ENCODE measurements at places on chromosomes 5 and 9.
A peak's percentile ranks its signal among the peaks of the same experiment; 100 is the strongest.

GRCh38 chr5:180067986-180068385 is 3.6 kb downstream of the RNF130 start:
- no peak for DNase-seq

GRCh38 chr9:104682642-104683041 is 11.7 kb upstream of the OR13D1 start:
- DNase-seq: no peak

DNA sequence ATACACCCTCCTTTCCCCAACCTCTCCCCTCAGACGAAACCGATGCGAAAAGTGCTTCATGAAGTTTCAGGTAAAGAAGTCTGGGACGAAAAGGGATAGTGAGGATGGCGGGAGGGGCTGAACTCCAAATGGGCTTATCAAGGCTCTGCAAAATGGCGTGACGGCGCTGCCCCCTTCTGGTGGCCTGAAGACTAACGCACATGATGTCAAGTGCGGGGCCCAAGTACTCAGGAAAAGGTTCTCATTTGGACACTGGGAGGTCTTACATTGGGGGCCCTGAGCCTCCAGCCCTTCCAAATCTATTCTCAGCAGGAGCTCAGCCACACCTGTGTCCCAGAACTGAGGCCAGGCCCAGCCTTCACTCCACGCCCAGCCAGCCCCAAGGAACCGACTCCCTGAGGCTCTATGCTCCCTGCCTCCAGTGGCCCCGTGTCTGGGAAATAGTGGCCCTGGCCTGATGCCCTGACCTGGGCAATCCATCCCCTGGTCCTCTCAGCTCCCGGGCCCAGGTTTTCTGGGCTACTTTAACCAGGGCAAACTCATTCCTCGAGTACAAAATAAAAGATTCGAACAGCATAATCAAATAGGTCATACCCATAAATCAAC is 119.9 kb downstream of the KCNIP1 start:
- DNase-seq: no peak

DNA sequence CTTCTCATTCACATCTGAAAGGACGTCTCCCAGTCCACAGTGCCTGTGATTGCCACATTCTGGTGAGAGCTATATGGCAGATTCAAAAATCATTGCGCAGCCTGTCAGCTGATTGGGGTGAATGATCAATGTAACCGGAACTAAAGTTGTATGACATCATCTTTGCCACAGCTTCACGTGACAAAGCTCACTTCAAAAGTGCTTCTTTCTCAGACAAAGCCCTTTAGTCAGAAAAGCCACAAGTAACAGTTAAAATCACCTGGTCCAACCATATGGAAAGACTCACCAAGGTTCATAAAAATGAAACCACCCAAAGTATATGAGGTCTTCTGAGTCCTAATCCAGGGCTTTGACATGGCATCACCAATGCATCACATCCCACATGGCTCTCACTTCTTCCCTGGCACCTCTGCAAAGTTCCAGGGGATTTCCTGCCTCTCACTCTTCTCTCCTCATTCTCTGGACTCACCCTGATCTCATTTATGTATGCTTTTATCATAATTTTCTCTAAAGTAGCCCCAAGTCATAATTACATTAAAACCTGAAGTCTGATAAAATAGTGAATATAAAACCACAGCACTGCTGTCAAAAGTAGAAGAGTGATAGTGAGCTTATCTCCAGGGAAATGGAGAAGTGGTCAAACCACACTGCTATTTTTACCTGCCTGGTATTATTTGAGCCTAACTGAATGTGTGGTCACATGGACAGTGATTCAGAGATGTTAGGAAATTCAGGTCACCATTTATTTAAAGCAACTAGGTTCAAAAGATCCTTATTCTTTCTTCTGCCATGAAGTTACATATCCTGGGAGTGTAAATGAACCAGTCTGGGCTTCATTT is 193.1 kb upstream of the PTGER4 start:
- peak; percentile 11 for DNase-seq

DNA sequence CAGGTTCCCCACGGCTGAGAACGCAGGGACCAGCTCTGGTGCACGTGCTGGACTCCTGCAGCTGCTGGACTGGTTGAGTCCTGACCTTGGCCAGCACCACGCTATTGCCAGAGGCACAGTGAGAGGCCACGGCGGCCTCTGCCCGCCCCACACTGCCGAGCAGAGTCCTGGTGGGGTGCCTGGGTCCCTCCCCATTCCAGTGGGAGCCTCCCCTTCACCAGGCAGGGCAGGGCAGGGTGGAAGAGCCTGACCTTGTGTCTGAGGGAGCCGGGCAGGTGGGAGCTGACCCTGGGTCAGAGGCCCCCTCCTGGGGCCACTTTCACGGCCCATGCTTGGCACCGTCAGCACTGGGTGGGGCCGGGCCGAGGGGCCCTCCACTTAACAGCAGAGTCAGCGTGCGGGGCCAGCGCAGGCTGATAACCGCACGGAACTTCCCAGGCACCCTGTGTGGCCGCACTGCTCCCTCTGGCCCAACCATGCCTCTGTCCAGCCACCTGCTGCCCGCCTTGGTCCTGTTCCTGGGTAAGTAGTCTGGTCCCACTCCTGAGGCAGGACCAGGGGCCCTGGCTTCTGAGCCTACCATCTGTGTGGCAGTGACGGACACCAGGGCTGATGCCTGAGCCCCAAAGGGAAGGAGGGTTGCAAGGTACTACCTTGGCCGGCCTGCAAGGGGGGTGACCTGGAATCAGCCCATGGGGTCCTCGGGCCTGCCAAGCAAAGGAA is at the start of gene MAMDC4:
MAMDC4 (plus strand) TSS at position 406 of the 723 bp plus-strand sequence; CDS start at position 477, 71 bp downstream.
- DNase-seq: no peak

DNA sequence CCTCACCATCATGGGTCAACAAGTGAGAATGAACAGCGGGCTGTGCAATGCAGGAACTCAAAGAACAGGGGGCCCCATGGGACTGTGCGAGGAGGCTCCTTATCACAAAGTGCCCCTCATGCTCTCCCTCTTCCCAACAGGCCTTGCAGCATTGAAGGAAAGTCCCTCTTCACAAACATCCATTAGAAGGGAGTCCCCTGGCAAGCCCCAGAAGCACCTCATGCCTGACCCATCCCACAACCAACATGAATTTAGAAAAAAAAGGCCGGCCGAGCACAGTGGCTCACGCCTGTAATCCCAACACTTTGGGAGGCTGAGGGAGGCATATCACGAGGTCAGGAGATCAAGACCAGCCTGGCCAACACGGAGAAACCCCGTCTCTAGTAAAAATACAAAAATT is 122.6 kb upstream of the FSTL4 start:
- no peak for DNase-seq

DNA sequence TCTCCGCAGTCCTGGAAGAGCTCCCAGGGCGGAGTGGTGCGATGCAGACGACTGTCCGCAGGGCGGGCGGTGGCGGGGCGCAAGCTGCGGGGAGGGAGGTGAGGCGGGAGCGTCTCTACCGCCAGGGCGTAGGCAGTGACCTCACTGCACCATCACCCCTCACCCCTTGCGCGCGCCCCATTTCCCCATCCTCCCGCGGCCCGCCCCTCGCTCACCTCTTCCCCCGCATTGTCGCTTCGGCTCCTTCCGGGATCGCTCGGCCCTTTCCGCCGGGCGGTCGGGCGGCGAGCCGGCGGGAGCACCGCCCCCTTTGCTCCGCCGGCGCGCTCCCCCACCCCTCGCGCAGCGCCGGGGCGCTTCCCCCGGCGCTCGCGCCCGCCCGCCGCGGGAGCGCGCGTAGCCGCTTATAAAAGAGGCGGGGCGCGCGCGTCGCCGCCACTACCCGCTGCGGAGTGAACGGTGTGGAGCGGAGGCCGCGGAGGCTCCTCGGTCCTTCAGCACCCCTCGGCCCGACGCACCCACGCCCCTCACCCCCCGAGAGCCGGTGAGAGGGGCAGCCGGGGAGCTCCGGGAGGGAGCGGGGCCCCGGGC is at the start of gene SPTAN1:
SPTAN1 (plus strand) TSS at position 435 of the 591 bp plus-strand sequence. CDS start 14,154 bp downstream, outside the sequence.
- peak; percentile 92 for DNase-seq

DNA sequence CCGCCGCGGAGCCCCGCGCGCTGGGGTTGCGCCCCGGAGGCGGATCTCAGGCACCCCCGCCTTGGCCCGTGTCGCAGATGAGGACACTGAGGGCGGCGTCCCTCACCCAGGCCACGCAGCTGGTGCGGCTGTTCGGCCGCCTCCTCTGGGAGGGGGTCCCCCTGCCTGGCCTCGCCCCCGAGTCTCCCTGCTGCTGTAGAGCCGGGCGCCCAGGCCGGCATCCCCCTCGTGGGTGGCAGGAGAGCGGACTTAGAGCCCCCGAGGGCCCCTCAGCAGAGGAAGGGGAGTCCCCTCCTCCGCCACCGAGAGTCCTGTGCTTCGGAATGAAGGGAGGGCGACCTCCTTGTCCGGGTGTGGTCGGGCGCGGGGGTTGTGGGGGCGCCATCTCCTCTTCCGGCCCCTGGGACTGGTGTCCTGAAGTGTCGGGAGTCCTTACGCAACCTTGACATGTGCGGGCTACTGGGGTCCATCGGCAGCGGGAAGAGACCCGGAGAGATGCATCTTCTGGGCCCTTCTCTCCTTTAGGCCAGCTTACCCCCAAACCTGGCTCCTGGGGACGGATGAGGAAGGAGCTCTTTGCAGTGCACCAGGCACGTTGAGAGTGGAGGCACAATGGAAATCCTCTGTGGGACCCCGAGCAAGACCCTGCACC is 11.7 kb upstream of the EXOSC2 start:
- DNase-seq: no peak

All from activated CD8-positive, alpha-beta memory T cell treated with anti-CD3 and anti-CD28 coated beads for 1 hour (primary cell).